ENCODE measurements at places on chromosomes 12 and 14. TPM values are rescaled to one million over a fixed set of nuclear protein-coding genes. Genes with fewer than 3 reads are reported as not detected.
A peak's percentile ranks its signal among the peaks of the same experiment; 100 is the strongest.

- no peak for DNase-seq
- H3K36me3 ChIP-seq, result no peaks in the 10 kb centered on the region
- H3K4me3 ChIP-seq, result no peak overlapping the region
- no peak overlapping the region for H3K27ac ChIP-seq
These were observed 15.7 kb upstream of the MAX start for GRCh38 chr14:65117769-65118745.

WDHD1 gene
- 3.7 TPM for polyA plus RNA-seq

GARIN6 gene
- polyA plus RNA-seq, result 0.02 TPM

SMCO3 gene
- polyA plus RNA-seq, result 0.09 TPM

AMDHD1 gene
- polyA plus RNA-seq, result 2.2 TPM

FOXG1 gene
- polyA plus RNA-seq, result 11.4 TPM

KERA gene
- polyA plus RNA-seq, result 0.09 TPM

GRCh38 chr12:12716793-12717585, at the start of gene CDKN1B:
CDKN1B (plus strand) TSS chr12:12717368; CDS start chr12:12717840, 472 bp downstream.
- peaks cover 38% of the 10 kb centered on the region for H3K4me1 ChIP-seq
- peak within 1 kb of the TSS; percentile 96 for H3K4me3 ChIP-seq
- peak; percentile 88 for DNase-seq
- peak within 1 kb of the TSS; percentile 97 for H3K27ac ChIP-seq
- H3K27me3 ChIP-seq, result no peaks in the 10 kb centered on the region

DNA sequence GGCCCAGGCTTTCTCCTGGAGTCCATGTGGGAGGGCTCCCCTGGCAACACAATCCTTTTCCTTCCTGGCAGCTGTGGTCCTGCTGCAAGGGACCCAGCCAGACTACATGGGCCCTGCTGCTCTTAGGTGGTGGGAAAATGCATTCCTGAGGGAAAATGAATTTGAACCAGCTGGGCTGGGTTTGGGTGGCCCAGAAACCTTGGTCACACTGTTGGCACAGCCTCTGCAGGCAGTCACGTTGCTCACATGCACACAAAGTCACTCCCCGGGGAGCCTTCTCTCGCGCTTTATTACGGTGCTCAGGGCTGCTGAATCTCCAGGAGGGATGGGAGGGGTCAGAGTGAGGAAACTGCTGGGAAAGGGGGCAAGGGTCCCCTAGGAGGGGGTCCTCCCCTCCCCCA, 17.2 kb downstream of the PLEKHG3 start:
- H3K36me3 ChIP-seq, result no peaks in the 10 kb centered on the region
- H3K27me3 ChIP-seq, result no peaks in the 10 kb centered on the region
- no peak for DNase-seq
- no peak overlapping the region for H3K4me3 ChIP-seq

DNAH10 gene
- 0.82 TPM for polyA plus RNA-seq

POTEG gene
- 0.02 TPM for polyA plus RNA-seq

- H3K27me3 ChIP-seq, result no peaks in the 10 kb centered on the region
- H3K36me3 ChIP-seq, result no peaks in the 10 kb centered on the region
- no peaks in the 10 kb centered on the region for H3K4me1 ChIP-seq
These were observed 54.0 kb downstream of the RBM19 start for GRCh38 chr12:113911971-113912759.

AQP6 gene
- under 0.01 TPM for polyA plus RNA-seq

STAB2 gene
- 0.11 TPM for polyA plus RNA-seq

DNA sequence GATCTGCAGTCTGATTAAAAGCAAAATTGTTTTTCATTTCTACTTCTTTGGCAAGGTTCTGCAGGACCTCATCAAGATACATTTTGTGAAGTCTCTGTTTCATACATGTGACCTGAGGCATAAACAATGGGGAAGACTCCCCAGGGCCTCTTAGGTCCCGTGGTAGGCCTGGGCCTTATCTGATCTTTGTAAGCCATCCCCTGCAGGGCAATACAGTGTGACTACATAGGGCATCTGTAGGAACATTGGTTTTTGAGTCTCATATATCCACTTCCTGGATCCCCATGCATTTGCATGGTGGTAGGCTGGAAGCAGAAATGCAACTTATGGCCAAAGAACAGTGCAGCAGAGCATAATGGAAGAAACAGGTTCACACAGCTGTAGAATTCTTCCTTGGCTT, 6.0 kb downstream of the FAR2 start:
- DNase-seq, result no peak
- no peaks in the 10 kb centered on the region for H3K27me3 ChIP-seq
- peaks cover 9% of the 10 kb centered on the region for H3K4me1 ChIP-seq
- H3K36me3 ChIP-seq, result no peaks in the 10 kb centered on the region
- no peak overlapping the region for H3K4me3 ChIP-seq

- H3K4me3 ChIP-seq, result no peak overlapping the region
- peaks cover 78% of the 10 kb centered on the region for H3K4me1 ChIP-seq
- no peak for DNase-seq
- H3K36me3 ChIP-seq, result peaks cover 54% of the 10 kb centered on the region
- peak overlapping the region; percentile 99 for H3K27ac ChIP-seq
- no peaks in the 10 kb centered on the region for H3K27me3 ChIP-seq
These were observed 3.6 kb downstream of the ISCU start for GRCh38 chr12:108565976-108566375.

ACYP1 gene
- polyA plus RNA-seq, result 49.9 TPM

ACOT4 gene
- 1.6 TPM for polyA plus RNA-seq

- no peaks in the 10 kb centered on the region for H3K36me3 ChIP-seq
- H3K27ac ChIP-seq, result no peak overlapping the region
- H3K27me3 ChIP-seq, result no peaks in the 10 kb centered on the region
- H3K4me1 ChIP-seq, result no peaks in the 10 kb centered on the region
- DNase-seq, result no peak
These were observed 88.5 kb downstream of the GCH1 start for GRCh38 chr14:54814076-54814475.

DNA sequence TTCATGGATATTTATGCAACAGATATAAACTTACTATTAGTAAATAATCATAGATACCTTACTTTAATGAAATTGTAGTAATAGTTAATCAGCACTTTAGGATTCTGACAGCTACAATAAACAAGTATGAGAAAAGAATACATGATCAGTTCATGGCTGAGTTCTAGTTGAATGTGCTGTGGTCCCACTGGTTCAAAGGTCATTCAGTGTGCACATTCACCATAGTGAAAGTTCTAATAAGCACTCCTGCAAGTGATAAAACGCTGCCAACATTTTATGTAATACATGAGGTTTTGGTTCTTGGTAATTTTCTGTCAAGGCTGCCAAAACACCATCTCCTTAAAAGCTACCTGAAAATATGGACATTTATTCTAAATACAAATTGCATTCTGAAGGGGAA, 92.6 kb downstream of the NUMB start:
- no peaks in the 10 kb centered on the region for H3K27me3 ChIP-seq
- H3K4me3 ChIP-seq, result no peak overlapping the region
- no peaks in the 10 kb centered on the region for H3K36me3 ChIP-seq
- no peak for DNase-seq

GLI1 gene
- polyA plus RNA-seq, result 0.71 TPM

DNA sequence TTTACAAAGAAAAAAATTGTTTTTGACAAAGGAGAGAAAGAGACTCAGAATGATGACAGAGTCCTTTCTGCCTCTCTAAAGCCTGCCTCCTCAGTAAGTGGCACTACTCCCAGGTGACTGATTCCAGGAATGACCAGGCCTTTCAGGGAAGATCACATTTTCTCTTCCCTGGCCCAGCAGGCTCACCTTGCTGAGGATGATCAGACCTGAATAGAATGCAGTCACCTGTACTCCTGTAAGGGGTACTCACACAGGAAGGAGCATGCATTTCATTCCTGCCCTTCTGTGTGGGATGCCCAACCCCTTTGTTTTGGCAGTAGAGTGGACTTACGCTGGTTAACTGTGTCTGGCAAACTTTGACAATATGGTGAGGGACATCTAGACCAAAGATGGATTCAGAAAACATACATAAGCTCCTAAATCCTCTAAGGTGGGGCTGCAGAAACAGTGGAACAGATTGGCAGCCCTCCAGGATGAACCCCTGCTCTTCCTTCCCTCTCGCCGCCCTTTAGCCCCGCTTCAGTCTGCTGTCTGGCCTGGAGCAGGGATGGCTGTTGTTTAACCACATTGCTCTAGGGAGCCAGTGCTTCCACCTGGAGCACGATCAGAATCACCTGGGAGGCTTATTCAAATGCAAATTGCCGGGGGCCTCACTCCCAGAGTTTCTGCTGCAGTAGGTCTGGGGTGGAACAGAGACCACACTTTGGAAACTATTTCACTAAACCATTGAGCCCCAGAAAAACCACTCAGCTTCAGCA, 29.8 kb downstream of the ERG28 start:
- no peak for DNase-seq
- no peaks in the 10 kb centered on the region for H3K36me3 ChIP-seq

DNA sequence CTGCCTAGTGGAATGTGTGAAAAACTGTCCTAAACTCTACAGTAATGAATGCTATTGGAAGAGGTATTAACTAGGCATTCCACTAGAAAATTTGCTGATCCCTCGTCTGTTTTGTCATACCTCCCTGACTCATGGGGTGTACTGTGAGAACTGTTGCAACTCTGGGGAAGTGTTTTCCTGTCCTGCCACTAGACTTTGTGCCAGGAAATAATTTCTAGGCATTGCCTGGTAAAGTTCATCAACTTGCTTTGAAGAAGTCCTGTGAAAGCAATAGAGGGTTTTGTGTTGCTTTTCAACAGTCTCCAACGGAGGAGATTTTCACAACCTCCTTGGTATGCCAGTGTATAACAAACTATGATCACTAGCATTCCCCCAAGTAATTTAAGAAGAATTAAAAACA, 139.9 kb downstream of the AKAP6 start:
- no peaks in the 10 kb centered on the region for H3K4me1 ChIP-seq
- H3K36me3 ChIP-seq, result no peaks in the 10 kb centered on the region
- no peak overlapping the region for H3K27ac ChIP-seq

DNA sequence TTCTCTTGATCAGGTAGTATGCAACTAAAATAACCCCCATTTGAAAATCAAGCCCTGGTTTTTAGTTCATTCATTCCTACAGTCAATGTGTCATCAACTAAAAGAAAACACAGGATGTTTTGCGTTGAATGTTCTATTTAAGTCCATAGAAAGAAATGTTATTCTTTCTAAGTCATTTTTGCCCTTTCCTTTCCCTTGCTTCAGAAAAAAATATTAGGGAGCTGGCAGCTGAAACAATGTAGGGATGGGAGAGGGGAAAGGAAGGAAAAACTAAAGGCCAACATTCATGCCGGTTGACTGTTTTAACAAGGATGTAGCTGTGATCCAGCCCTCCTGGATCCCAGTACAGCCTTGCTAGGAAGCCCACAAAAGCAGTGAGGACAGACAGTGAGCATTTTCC, 155.1 kb downstream of the BTG1 start:
- peaks cover 5% of the 10 kb centered on the region for H3K4me1 ChIP-seq
- no peaks in the 10 kb centered on the region for H3K36me3 ChIP-seq
- H3K27me3 ChIP-seq, result no peaks in the 10 kb centered on the region
- no peak overlapping the region for H3K27ac ChIP-seq
- DNase-seq, result no peak

Data from thymus (tissue), 14 donors.